NCI-H1436 treated with DMSO at 0.1 percent for 48 hours (cell line): ENCODE measurements at places on chromosomes 16 and 17.

DNA sequence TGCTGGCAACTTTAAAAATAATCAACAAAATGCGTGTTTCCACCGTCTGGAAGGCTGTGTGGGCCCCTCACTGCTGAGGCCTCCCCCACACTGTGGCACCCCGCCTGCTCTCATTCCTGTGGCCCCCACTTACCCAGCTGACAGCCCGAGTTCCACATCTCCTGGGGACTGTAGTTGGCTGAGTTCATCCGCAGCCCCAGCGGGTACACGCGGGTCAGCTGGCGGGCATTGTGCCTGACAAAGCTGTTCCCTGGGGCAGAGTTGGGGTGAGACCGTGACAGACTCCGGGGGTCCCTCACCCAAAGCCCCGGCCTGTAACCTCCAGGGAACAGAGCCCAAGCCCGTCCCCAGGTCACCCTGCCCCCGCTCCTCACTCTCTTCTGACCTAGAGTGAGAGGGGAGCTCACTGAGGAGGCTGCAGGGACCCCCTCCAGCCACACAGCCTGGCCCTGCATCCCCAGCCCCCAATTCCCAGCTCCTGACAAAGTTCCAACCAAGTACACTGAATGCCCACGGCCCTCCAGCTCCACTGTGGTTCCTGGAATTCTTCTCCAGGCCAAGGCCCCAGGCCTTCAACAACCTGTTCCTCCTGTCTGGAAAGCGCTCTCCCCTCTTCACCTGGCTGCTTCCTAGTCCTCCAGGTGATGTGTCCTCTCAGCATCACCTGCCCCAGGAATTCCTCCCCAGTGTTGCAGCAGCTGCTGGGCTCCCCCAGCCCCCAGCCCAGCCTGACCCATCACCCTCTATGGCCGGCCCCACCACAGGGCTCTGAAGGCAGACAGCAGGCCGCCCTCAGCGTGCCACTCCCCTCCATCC lies 18.0 kb downstream of the PLCD3 start:
- no peak for DNase-seq

- no peak for DNase-seq
Measured at GRCh38 chr17:63407741-63408330, 38.3 kb downstream of the CYB561 start.

- DNase-seq, result no peak
Measured at GRCh38 chr17:57523926-57524632, 221.0 kb downstream of the CCDC182 start.

- no peak for DNase-seq
Measured at GRCh38 chr16:49343291-49343690, 30.3 kb upstream of the C16orf78 start.

DNA sequence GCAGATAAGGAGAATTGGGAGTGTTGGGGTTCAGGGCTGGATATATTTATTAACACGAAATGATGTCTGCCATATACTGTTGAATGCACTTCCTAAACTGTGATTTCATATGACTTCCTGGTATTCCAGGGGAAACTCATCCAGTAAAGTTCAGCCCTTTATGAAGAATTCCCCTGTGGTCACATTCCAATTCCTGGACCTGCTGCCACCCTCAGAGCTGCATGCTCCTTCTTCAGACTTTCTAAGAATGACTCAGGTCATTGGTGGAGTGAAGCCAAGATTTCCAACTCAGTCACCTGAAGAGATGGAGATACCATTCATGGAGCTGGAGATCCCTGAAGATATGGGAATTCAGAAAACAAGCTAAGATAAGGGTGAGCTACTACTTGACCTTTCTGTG lies 114.2 kb upstream of the TMEM97 start:
- DNase-seq, result no peak

- DNase-seq, result no peak
Measured at GRCh38 chr16:9062301-9062700, 29.1 kb upstream of the HAPSTR1 start.

- DNase-seq, result no peak
Measured at GRCh38 chr17:4427505-4427904, 6.2 kb upstream of the SPNS3 start.

GRCh38 chr17:47850692-47851573 lies at the start of gene SP6:
Gene SP6, minus strand, starts transcription at chr17:47851163. Its CDS starts 2,734 bp downstream, at chr17:47848429.
- no peak for DNase-seq

DNA sequence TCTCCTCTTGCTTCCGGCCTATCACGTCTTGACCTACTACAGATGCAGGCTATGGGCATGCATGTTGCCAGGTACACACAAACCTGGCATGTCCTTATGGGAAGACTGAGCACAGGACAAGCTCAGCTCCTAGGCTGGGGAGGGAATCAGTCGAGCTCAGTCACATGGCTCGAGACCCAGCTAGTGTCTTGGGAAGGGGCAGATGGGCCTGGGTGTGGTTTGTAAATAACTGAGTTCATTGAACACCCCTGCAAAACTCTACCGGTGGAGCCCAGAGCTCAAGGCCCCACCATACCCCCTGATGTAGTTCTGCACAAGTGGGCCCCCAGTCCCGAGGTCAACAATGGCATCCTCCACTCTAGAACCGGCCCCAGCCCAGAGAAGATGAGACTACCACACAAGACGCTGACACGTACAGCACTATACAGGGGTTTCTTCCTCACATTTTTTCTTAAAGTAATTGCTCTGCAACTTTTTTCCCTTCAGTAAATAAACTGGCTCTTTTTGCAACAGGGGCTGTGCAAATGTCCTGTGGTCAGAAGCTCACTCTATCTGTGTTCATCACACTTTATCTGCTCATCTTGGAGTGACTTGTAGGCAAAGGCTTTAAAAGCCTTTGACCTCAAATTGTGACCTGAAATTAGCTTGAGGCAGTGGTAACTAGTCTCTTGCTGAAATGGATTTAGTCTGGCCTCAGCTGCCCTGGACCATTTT lies 22.9 kb downstream of the ZNHIT3 start:
- no peak for DNase-seq

DNA sequence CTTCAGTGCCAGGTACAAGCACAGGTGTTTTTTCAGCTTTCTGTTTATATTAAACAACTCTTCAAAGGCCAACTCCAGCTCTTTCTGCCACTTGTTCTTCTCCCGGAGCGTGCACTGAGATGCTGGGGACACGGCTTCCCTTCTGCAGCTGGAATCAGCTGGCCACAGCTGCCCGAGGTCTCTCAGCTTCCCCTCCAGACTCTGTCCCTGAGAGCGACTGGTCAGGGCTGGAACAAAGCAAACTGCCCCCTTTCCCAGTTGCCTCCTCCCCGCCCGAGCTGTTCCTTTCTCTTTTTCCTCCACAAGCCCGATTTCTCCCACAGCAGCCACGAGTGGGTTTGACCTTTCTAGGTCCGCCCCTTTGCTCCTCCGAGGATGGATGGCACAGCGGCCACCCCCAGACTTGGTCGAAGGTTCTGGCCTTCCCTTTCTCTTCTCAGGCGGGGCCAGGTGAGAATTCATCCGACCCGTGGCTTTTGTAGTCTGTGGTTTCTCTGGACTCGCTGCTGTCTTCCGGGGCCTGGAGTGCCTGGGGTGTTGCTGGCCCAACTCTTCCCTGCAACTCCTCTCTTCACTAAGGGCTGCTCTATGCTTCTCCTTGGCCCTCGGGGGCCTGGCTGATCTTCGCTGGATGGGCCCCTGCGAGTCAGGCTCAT lies 11.5 kb downstream of the CEP295NL start:
- no peak for DNase-seq

DNA sequence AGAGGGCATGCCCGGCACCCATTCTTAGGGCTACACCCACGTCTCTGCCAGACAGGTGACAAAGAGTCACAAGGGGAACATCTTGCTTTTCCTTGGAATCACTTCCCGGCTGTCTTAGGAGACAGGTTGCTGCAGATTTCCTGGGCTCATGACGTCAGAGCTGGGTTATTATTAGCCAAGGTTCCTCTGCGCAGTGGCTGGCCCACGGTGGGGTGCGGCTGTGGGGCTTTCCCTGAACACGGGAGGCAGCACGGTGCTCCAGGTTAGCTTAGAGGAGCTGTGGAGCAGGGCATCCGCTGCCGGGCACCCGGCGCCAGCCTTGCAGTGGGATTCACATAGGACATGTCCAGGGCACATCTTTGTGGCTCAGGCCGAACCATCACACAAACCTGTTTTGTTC lies 118.0 kb upstream of the PLCG2 start:
- no peak for DNase-seq
